ENCODE measurements at places on chromosomes 2 and 18. TPM values are rescaled to one million over a fixed set of nuclear protein-coding genes. Genes with fewer than 3 reads are reported as not detected.

DNA sequence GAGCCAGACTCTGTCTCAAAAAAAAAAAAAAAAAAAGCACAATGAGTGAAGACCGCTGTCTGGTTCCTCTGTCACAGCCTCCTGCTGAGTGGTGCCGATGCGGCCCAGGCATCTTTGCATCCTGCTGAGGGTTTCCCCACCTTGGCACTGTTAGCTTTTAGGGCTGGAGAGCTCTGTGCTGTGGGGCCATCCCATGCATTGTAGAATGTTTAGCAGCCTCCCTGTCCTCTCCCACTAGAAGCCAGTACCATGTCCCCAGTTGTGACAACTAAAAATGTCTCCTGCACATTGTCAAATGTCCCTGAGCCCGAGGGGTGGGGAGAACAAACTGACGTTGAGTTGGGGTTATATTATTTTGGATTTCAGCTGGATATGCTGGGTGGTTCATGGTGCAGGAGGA, 7.9 kb upstream of the COLEC11 start:
- DNase-seq: no peak

- DNase-seq: no peak
These were observed 35.1 kb upstream of the SLC14A1 start for GRCh38 chr18:45688833-45689232.

GRCh38 chr2:120949957-120950590, 214.4 kb downstream of the GLI2 start:
- no peak for DNase-seq

DNA sequence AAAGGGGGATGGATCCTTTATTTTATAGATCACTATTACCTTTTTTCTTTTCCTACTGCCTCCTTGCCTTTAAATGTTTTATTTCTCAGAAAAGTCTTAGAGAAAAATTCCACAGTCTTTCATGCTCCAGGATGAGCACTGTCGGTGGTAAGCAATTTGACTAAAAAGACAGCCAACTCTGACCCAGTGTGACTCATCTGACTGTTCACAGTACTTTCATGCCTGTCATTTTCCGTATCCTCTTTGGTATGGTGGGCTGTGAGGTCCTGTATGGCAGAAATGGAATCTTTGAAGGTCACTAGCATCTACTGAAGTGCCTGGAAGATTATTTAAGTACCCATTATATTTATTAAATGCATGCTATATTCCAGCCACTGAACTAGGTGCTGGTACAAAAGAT, 2.1 kb upstream of the RFTN2 start:
- no peak for DNase-seq

DNA sequence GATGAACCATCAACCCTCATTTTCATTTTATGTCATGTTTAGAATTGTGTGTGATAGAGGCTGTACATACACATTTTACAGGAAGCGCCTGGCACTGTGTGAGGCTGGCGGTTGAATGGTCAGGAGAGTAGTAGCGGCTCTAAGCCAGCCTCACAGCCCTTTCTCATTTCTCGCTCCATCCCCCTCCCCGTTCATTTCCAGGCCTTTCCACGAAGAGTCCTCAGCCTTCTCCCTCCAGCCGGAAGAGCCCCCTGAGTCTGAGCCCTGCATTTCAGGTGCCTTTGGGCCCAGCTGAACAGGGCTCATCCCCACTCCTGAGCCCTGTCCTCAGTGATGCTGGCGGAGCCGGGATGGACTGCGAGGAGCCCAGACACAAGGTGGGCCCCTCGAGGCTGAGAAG, 51.8 kb downstream of the STK25 start:
- DNase-seq: no peak

DNA sequence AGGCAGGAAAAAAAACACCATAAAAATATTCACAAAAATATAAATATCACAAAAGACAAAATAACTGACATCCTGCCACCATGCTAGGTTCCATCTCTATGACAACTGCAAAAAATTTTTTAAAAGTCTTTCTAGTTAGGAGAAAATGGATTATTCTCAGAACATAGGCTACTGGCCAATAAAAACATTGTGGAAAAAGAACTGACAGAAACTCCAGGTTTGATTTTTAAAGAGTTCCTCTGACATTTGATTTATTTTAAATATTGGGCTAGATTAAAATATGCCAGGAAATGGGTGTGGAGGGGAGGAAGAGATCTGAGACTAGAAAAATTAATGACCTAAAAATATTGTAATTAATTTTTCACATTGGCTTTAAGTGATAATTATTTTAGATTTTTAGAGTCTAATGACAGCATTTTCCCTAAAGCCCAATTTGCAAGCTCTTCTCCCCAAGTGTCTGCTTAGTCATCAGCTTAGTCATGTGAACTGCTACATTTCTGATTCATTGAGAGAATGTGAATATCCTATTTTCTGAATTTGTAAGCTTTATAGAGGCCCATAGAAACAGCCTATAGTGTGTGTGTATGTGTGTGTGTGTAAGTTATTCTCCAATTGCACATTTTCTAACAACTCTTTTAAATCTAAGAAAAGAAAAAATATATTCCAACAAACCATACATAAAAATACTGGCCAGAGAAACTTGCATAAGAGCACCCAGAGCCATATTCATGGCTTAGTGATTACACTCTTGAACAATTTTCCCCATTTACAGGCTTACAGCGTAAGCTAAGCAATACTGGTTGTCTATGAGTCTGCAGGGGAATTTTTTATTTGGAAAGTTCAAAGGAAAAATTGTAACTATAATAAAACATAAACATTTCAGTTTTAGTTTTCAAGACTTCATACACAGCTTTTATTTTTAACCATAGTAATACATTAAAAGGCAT, 48.4 kb downstream of the TMEFF2 start:
- DNase-seq: no peak

- no peak for DNase-seq
These were observed 246.2 kb downstream of the ARHGAP15 start for GRCh38 chr2:143375384-143375880.

GPR45 gene
- not detected for total RNA-seq
